ENCODE measurements at places on chromosomes 12 and 14.

DNA sequence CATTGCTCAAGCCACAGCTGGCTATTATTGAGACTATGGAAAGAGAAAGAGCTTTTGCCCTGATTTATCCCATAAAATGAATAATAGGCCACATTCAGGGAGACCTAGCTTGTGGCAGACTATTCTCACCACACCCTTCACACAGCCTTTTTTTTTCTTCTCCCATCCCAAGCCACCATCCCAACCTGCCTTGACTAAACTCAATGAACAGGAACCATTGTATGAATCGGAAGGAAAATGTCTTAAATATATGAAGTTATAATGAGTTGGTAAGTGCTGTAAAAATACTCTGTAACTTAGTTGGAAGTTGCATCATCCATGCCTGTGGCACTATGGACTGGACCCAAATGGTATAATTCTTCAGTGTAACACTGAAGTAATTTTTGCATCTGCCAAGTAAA is 338.4 kb downstream of the RAD51B start:
- DNase-seq, result peak; percentile 67

DNA sequence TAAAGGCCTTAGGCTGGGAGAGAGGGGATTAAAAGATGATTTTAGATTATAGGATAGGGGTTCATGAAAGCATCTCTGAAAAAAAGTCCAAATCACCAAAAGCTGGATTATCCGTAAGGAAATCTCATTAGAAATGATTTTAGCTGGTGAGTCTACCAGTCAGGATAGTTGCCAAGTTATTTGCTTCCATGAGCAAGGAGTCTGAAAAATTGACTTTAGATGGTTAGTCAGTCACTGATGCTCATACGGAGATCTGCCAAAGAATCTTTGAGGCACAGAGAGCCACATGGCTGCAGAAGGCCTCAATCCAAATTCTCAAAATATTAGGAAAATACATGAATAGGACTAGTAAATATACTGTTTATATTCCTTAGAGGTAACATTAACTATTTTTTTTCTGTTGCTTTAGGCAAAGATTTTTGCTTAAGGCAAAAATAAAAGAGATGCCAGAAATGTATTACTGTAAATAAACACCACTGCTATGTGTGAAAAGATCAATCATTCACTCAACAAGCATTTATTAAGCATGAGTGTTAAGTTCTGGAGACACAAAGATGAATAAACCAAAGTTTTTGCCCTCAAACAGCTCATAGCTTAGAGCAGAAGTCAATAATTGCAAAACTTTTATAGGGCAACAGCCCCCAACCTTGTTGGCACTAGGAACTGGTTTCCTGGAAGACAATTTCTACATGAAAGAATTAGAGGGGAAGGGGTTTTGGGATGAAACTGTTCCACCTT is 105.2 kb downstream of the BBS10 start:
- DNase-seq, result peak; percentile 37

DNA sequence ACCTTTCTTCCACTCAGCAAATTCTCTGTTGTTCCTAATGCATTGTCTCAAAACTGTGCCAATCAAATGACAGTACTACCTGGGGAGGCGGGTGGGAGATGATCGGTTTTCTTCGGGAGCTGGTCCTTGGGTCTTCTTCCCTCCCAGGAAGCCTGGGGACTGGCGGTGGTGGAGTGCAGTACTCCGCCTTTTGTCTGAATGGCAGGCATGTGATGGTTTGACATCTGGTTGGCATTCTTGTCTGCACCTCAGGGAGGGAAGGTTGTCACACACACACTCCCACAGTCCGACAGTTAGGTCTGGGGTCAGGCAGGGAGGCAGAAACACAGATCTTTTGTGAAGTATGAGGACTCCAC is 114.8 kb downstream of the SNAPC1 start:
- DNase-seq, result no peak

GRCh38 chr12:122029620-122030423 is 8.1 kb downstream of the BCL7A start:
- no peak for DNase-seq

DNA sequence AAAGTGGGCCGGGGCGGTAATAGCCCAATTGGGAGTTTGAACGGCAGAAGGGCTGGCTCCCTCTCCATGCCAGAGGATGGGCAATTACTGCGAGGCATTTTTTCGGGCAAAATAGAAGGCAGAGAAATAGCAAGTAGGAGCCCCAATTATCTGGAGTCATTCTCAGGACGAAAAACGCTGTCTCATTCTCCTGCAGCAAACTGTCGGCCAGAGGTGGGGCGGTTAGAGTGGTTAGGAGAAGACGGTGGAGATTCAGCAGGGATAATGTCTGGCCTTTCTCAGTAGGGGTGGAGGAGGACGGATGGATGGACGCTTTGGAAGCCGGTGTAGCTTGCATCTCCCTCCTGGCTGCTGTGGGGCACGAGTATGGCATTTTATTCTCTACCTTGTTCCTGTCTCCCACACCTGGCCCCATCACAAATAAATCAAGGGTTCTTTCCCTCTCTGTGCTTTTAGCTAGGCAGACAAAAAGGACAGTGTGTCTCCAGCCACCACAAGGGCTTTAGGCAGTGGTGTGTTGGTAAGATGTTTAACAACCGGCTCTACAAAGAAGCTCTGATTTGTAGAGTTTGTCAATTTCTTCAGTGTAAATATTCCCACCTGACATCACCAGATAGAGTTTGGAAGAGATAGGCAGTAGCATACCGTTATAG is 140.5 kb upstream of the LHX5 start:
- DNase-seq, result no peak

DNA sequence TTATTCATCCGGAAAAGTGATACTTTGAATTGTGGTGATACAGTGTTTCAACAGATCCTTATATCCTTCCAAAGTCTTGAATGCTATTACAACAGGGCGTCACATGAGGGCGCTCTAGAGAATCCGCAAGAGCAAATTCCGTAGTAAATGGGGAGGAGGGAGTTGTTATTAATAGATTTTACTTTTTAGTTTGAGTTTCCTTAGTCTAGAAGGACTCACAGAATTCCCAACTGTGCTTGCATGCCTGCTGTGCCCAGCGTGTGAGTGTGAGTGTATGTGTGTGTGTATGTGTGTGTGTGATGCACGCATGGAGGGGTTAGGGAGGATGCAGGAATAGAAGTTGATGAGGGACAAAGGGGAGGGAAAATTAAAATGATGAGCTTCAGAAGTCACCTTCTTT is 375.3 kb downstream of the C12orf75 start:
- DNase-seq, result peak; percentile 66

- peak; percentile 70 for DNase-seq
These were observed 471.0 kb upstream of the MGAT4C start for GRCh38 chr12:86727160-86727559.

DNA sequence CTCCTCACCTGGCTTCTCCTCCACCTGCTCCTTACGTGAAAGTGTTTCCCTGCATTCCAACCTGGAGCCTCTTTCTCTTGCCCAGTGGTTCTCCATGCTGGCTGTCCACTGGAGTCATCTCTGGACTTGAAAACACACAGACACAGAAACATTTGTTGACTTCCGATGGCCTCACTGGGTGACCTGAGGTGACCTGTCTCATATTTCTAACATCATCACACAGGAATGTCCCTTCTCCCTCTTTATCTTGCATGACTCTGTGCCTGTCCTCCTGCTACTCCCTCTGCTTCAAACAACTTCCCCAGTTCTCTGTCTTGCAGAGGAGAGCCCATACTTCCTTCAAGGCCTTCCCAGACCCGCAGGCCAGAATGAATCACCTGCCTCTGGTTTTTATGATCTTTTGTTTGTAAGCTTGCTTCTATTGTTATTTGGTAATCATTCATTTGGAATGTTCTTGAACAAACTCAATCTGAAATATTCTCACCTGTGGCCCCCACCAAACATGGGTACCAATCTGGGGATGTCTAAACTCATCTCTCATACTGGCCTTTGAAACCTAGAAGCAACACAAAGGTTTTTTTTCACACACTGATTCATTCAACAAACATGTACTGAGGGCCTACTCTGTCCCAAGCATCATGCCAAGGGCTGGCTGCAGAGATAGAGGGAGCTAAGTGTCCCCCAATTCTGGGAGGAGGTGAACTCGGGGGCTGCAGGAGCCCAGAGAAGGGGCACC is 9.7 kb upstream of the RIN3 start:
- peak; percentile 67 for DNase-seq

DNA sequence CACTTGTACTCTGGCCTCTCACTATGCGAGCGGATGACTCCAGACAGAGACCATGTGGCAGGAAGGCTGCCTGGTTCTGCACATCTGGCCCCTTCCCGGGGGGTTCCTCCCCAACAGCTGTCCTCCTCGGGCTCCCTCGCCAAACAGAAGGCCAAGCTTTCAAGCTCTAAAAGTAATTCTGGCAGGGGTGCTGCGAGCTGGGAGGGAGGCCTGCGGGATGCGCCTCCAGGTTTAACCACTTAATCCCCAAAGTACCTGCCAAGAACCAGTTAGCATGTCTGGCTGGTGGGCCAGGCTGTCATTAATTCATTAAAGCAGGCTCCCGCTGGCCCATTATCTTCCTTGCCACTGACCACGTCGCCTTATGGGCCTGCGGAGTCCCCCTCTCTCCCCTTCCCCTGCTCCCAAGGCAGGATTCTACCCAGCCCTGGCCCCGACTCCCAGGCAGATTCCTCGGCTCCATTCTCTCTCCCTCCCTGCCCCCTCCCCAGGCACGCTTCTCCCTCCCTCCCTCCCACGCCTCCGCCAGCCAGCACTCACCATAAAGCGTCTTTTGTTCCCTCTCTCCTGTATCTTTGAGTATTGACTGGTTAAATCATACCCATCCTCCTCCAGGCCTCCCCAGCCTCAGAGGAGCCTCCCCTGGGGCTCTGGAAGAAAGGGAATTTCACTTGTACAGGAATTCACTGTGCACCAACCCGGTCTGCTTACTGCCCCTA is 4.9 kb downstream of the HRK start:
- no peak for DNase-seq

- no peak for DNase-seq
These were observed 77.8 kb downstream of the RERG start for GRCh38 chr12:15143467-15143866.

GRCh38 chr12:94109160-94109559 is 39.2 kb upstream of the PLXNC1 start:
- DNase-seq, result peak; percentile 66
